KG1 (cell line): ENCODE measurements at places on chromosomes 13 and 19.

DNA sequence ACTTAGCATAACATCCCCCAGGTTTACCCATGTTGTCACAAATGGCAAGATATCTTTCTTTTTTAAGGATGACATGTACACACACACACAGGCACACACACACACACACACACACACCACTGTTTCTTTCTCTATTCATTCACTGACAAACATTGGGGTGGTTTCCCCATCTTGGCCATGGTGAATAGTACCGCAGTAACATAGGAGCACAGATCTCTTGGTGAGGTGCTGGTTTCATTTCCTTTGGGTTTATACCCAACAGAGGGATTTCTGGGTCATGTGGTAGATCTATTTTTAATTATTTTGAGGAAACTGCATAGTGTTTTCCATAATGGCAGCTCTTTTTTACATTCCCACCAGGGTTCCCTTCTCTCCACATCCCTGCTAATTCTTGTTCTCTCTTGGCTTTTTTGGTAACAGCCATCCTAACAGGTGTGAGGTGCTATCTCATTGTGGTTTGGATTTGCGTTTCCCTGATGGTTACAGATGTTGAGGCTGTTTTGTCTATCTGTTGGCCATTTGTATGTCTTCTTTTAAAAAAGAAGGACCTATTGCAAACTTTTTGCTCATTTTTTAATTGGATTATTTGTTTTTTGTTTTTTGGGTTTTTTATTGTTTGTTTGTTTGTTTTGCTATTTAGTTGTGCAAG, 251.7 kb upstream of the IRS2 start:
- no peak for DNase-seq

DNA sequence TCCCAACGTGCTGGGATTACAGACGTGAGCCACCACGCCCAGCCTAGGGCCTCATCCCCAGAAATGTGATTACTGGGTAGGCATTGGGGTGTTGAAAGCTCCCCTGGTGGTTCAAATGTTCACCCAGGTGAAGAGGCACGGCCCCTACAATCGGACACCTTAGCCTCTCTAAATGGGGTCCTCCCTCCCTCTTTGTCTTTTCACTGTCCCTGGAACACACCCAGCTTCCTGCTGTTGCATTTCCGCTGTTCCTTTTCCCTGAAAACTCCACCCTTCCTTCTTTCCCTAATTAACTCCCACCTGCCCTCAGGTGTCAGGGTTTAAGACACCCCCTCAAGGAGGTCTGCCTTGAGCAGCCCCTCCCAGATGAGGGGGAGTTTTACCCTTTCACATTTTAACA, 3.6 kb upstream of the PRODH2 start:
- DNase-seq, result no peak

GRCh38 chr19:32404933-32405430, 588 bp upstream of the DPY19L3 start:
- peak; percentile 65 for DNase-seq

DNA sequence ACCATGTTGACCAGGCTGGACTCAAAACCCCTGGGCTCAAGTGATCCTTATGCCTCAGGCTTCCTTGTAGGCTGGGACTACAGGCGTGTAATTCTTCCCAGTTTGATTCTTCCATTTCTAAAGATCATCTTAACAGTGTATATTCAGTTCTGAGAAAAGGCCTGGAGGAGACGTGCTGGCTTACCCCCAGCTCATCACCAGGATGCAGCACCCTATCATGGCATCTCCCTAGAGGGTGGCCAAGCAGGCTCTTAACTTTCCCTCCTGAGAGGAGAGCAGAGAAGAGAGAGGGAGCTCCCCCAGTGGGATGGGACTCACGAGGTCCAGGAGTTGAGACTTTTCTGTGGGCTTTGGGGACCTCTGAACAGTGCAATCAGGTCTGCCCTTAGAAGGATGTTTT, 2.1 kb upstream of the TUBA3C start:
- no peak for DNase-seq

DNA sequence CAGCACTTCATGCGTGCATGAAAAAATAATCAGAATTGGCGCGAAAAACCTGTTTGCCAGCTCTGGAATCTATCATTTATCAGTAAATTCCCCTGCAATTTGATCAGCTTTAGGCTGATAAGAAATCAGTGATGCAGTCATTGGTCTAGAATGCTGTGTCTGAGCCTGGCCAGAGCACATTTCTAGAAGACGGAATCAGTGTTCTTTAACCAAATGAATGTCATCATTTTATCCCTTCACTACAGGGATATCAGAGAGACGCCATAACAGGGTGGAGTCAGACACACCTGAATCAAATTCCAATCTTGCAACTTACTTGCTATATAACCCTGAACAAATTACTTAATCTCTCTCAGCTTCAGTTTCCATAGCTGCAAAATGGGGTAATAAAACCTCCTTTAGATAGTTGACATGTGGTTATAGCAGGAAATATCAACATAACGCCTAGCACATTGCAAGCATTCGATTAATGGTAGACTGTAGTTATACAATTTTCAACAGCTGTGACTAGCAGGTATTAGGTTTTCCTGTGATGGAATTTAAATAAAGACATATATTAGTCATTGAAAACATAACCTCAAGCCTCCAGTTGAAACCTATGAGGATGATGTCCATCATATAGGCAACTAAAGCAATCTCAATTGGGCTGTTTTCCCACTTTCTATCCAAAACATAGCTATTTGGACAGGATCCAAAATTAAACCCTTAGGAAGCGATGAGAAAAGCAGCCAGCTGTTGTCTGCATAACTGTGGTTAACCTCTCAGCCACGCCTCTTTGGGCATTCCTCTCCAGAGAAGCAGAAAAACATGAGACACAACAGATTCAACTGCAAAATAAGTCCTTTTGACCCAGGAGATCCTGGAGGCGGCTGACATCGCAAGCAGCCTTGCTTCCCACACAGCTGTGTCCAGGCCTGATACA, 51.6 kb upstream of the UBL3 start:
- DNase-seq, result no peak

- no peak for DNase-seq
These were observed 546.1 kb downstream of the SUCLA2 start for GRCh38 chr13:47454986-47455385.

DNA sequence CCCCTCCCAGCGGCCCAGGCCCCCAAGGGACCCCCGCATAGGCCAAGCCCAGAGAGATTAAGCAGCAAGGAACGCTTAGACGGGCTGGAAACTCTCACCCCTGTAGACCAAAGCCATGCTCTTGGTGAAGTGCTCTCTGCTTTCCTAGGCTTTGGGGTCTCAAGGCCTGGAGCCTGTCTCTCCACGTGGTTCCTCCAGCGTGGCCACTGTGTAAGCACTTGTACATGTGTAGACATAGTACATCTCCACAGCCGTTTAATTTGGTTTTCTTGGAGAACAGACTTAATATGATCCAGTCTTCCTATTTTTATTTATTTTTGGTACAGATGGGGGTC, 1.1 kb downstream of the NUDT19 start:
- DNase-seq, result peak; percentile 59

DNA sequence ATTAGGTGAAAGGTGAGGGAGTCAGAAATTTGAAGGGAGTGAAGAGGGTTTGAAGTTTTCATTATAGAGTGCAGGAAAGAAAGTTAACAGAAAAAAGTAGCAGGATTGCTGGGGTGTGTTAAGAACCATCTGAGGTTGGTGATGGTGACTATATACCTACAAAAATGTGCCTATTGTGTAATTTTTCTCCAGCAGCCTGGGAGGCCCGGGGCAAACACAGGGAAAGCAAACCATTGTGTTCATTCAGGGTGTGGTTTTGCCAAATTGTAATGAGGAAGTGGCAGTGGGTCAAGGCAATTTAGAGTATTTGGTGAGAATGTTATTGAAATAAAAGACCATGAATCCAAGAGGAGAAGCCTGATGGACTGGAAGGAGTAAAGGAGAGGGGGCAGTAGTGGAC, 8.2 kb upstream of the SUCLA2 start:
- DNase-seq, result no peak
